HepG2 (cell line): ENCODE measurements at places on chromosomes 12 and 14. TPM values are rescaled to one million over a fixed set of nuclear protein-coding genes. Genes with fewer than 3 reads are reported as not detected.

FGF6 gene
- not detected in 2 replicates for total RNA-seq

- DNase-seq, result peak; percentile 94
These were observed 14.0 kb upstream of the CRADD start for GRCh38 chr12:93663006-93663728.

KRT74 gene
- total RNA-seq, result not detected in 2 replicates

GRCh38 chr14:99884834-99885648, 91.8 kb downstream of the EML1 start:
- peak; percentile 52 for DNase-seq

GRCh38 chr12:91333966-91334365, 151.3 kb upstream of the DCN start:
- no peak for DNase-seq

- DNase-seq, result no peak
These were observed 1284.1 kb downstream of the AACS start for GRCh38 chr12:126349383-126349782.

DNA sequence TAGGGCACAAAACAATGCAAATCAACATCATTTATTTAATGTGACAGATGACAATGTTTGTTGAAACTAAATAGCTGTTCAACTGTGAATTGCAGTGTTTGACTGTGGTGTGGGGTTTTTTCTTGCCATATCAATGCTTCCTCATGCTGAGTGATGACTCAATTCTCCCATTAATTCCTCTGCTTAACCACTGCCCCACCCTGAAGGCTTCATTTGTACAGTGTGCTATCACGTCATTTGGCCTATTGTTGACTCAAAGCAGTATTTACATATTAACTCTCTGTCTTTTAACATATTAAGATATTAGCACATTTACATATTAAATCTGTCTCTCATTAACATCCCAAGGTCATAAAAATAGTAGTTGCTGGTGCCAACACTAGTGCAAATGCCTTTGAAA, 164.8 kb upstream of the NRXN3 start:
- DNase-seq, result no peak

DNA sequence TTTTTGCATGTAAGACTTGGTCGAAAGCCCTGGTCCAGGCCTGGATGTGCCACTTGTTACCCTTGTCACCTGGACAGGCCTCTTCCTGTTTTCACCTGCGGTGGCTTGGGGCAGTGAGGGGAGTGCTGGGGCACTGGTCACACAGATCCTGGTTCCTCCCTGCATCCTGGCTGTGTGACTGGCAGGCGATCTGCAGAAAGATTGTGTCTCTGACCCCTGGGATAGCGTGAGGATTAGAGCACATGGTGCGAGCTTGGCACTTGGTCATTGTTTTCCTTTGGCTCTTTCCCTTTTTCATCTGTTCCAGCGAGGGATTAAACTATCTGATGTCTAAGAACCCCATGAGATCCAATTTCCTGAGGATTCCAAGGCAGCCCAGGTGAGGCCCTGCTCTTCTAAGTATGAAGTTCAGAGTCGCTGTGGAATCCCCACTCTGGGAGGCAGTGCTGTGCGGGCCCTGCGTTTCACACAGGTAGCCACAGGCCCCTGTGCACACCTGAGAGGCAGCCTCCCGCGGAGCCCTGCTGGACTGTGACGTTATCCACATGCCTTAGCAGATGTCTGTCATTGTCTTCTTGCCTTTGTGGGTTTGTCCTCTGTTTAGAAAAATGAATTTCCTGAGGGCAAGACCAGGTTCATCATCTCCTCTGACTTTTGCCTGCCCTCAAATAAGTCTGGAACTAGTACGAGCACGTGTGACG, 288.4 kb downstream of the CACNA1C start:
- no peak for DNase-seq

- no peak for DNase-seq
These were observed 163.3 kb downstream of the APAF1 start for GRCh38 chr12:98808243-98808875.

GRCh38 chr14:94646481-94646880, 34.3 kb downstream of the SERPINA3 start:
- no peak for DNase-seq

DNA sequence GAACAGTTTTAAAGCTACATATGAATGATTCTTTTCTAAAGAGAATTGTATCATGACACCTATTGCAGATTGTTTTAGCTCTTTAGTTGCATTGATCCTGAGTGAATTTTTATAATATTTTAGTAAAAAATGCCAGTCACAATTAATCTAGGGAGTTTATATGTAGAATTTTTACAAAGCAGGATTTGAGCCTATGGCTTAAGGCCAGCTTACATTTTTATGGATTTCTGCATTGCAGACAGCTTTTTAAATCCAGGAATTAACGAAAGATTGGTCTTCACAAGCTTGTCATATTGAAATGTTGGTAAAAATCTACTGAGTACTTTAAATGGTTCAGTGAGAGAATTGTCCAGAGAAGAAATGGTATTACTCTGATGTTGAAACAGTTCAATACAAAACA, 358.0 kb downstream of the TMTC2 start:
- DNase-seq, result no peak

DNA sequence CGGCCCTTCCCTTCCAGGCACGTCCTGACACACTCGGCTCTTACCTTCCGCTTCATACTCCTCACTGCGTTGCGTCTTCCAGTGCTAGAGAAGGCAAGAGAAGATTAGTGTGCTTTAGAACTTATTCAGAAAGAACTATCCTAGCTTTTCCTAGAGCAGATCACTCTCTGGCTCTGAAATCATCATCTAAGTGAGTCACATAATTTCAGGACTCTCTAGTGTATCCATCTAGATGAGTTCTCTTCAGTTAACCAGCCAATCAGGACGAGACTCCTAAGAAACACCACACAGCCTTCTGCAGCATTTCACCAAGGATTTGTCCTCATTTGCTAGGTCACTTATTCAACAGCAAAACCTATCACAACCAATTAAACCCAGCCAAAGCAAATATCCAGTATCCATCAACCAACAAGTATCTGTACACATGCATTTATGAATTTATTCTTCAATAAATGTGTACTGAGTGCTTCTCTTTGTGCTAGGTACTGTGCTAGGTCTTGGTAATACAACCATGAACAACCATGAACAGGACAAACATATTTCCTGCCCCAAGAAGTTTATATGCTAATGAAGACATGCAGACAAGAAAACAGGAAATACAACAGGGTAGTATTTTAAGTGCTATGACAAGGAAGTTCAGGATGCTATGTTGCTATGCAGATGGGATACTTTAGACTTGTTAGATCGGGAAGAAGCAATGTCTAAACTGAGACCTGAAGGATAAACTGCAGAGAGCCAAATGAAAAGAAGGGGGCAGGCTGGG, 52.1 kb downstream of the NIN start:
- no peak for DNase-seq

FOXN4 gene
- 0.11 and 0.13 TPM in 2 replicates for total RNA-seq

DNA sequence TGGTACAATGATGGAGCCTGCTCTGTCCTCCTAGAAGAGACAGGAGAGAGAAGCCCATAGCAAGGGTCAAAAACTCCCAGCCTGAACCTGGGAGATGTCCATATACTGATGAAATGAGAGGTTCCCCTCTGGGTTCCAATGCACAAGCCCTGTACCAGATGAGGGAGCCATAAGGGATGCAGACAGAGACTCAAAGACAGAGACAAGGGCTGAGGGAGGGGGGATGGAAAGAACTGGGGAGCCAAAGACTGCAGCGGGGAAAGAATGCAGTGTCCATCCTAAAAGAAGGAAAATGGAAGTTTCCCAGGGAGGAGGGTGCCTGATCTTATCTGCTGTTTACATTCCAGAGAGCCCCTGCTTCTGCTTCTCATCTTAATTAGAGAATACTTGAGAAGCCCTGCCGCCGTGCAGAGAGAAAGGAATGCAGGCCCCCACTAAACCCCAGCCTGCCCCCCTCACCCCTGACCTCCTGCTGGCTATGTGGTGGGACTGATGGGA, 27.7 kb downstream of the KRT18 start:
- no peak for DNase-seq

- DNase-seq, result no peak
These were observed at the start of gene PPFIA2 for GRCh38 chr12:81759190-81760051. TSS of gene PPFIA2 (minus strand) at chr12:81759350.

ADGRD1 gene
- 0.34 and 0.46 TPM in 2 replicates for total RNA-seq

DNA sequence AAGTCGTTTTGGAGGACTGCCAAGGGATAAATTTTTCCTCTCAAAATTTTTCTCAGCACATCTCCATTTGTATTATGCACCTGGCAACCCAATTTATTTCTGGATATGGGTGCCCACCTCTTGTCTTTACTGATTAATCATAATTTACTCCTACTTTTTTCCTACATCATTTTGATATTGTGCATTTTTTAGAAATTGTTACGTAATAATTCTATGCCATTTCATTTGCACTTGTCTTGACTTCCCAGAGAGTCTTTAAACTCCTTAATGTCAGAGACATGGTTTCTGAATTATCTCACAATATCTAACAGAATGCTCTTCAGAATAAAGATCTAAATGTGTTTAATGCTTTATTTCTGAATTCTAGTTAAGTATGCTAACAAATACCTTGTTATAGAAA, 113.1 kb downstream of the TMTC3 start:
- no peak for DNase-seq

GRCh38 chr14:58808828-58809227, 171.1 kb downstream of the DACT1 start:
- no peak for DNase-seq

- DNase-seq, result no peak
These were observed 258.6 kb downstream of the ZFP36L1 start for GRCh38 chr14:68534276-68534675.

GRCh38 chr12:131928080-131928710, 881 bp upstream of the PUS1 start:
- no peak for DNase-seq

DNA sequence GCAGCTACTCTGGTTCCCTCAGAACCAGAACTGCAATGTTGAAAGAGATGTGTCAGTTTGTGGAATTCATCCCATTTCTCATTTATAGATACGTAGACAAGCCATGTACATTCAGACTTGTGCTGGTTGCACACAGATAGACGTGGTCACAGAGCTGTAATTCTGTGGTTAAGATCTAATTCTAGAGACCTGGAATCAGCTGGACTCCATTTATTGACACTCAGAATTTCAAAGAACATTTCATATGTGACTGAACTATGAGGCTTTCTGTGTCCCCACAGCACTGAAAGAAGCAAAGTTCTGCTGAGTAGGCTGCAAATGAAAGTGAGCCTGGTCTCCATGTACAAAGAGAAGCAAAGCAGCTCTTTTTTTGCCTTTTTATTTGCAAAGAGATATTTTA, 220.2 kb upstream of the NAV3 start:
- DNase-seq, result no peak

DNA sequence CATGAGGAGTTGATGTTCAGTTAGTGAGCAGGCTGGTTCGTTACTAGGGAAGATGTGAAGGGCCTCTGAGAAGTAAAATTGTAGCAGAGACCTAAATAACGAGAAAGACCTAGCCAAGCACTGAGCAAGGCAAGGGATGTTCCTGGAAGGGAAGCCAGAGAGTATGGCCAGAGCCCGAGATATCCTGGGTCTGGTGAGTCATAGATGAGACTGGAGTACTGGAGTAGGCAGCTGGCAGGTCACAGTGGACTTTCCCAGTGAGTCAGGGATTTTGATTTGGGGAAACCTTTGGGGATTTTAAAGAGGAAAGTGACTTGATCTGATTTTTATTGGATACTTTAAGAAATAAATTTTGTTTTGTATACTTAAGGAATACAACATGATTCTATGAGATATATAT, 369.0 kb downstream of the DIO2 start:
- DNase-seq, result no peak

DNA sequence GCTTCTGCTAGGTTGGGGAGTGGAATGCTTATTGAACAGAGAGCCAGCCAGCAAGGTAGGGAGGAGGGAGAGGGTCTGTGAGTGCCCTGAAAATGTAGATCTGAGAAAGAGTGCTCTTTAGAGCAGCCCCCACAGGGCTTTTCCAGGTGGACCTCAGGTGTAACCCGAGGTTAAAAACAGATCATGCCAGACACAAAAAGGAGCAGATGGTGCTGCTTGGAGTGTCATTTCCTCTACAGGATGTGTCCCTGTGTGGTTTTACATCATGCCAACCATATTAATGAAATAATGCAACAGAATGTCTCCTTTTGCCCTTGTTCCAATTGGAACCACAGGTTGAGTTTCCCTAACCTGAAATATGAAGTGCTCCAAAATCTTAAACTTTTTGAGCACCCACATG, 6.4 kb downstream of the SUSD6 start:
- DNase-seq, result no peak

DNA sequence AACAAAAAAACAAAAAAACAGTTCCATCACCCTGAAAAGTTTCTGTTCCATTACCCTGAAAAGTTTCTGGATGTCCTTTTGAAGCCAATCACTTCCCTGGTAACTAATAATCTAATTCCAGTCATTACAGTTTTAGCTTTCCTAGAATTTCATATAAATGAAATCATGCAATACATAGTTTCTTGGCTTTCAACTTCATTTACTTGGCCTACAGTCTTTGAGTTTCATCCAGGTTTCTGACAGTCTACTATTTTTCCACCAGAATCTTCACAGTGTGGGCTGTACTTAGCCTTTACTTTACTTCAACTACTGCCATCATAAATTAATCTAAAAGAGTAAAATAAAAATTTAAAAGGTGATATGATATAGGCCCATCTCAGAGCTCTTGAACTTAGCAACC, 55.5 kb downstream of the RPS6KA5 start:
- no peak for DNase-seq

GRCh38 chr12:3149515-3150307, 72.5 kb downstream of the TSPAN9 start:
- DNase-seq, result no peak

PEX5 gene
- total RNA-seq, result 29.0 and 35.2 TPM in 2 replicates

DNA sequence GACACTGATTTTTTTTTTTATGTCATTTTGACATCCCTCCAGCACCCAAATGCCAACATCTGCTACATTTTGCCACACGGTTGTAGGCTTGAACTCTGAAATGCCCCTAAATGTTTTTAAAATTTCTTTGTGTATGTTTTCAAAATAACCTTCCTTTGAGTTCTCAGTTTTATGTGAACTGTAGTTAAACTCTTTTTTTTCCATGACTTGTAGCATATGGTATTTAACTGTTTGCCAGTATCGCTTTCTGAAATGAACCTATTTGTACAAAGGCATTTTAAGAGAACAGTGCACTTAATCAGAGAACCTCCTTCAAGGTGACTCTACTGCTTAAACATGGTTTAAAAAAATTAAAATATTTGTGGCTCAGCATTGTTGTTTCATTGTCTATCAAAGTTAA, 61.5 kb downstream of the PDE3A start:
- no peak for DNase-seq

- DNase-seq, result peak; percentile 94
These were observed at the start of gene ZNF140 for GRCh38 chr12:133080368-133081158. TSS of gene ZNF140 (plus strand) at chr12:133080923. CDS start at chr12:133081321, 398 bp downstream.
